ENCODE measurements at places on chromosomes 3 and 15. TPM values are rescaled to one million over a fixed set of nuclear protein-coding genes. Genes with fewer than 3 reads are reported as not detected.

GRCh38 chr15:51793521-51794305 lies 35.7 kb upstream of the TMOD3 start:
- peak; percentile 79 for DNase-seq

- no peak for DNase-seq
Observed at GRCh38 chr3:16428612-16429011, 84.9 kb downstream of the RFTN1 start.

- DNase-seq, result no peak
Observed at GRCh38 chr3:114320246-114320645, 26.4 kb downstream of the TIGIT start.

DNA sequence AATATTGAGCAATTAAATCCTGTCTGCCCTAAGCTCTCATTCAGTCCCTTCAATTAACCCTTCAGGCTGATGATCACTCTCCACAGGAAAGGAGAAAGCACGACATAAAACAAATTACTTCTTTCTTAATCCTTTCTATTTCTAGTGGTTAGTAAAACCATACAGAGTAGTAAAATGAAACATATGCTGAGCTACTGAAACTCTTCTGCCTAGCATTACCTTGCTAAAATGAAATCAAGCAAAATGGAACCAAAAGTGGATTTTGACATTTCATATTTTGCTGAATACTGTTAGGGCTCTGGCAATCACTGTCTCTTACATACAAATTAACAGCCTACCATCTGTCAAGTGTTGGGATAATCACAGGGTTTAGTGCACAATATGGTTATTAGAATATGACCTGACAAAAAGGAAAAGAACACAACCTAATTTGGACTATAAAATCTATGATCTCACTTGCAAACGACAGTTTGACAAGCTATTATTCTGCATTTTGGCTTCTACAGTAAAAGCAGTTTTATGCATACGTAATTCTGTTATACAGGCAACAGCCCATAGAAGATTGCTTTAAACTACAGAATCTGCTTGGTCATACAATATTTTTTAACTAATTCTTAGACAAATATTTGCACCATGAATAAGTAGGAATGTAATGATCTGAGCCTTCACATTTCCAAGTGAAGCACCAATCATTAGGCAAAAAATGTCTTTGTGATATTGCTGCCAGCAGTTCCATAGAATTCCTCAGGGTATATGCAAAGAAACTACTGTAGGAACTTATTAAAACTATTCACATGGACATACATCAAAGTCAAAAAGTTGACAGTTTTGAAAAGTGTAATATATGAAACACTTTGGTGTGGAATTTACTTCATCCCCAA lies 105.0 kb downstream of the FHIT start:
- no peak for DNase-seq

GRCh38 chr15:51818150-51818549 lies 11.3 kb upstream of the TMOD3 start:
- DNase-seq, result no peak

DNA sequence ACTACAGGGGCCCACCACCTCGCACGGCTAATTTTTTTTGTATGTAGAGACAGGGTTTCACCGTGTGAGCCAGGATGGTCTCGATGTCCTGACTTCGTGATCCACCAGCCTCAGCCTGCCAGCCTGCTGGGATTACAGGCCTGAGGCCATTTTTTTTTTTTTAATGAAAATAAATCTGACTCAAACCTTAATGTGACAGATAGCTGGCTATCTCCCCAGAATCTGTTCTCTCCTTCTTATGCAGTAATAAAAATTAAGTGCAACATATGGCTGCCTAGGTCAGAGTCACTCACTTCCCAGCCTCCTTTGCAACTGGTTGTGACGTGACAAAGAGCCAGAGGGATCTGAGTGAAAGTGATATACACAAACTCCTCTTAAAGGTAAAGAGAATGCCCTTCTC lies 53.0 kb downstream of the ZNF148 start:
- DNase-seq, result no peak

GRCh38 chr3:149174901-149175300 lies 45.5 kb downstream of the HPS3 start:
- DNase-seq, result no peak

GOLGA6L9 gene
- total RNA-seq, result 0.92 TPM

USP50 gene
- 0.47 TPM for total RNA-seq

GREM1 gene
- total RNA-seq, result 2.6 TPM

OSBPL10 gene
- 5.7 TPM for total RNA-seq

Measured in left cardiac atrium (tissue), 4 donors.